Activated T-cell treated with anti-CD3 and anti-CD28 coated beads, Interleukin-2, amount 50 U/mL, for 24 hours (primary cell): ENCODE measurements at places on chromosomes 7 and 10.

- DNase-seq: no peak
These were observed 31.0 kb upstream of the NUB1 start for GRCh38 chr7:151310578-151310977.

- no peak for DNase-seq
These were observed 78.5 kb downstream of the CREB5 start for GRCh38 chr7:28490831-28491230.

DNA sequence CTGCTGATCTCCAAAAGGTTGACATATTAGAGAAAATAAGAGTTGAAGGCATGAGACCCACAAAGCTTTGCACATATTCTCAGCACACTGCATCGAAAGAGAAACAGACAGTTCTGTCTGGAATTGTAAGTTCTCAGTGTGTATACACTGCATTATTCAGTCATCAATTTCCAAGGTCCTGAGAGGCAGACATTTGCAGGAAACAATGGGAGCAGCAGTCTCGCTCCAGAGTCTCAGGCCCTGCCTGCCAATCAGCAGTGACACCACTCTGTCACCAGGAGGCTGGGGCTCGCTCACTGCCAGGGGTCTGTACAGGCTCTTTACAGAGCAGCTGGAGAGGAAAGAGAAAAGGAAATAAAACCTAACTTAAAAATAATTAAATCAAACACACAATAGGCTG is 36.3 kb downstream of the JAZF1 start:
- DNase-seq: no peak

DNA sequence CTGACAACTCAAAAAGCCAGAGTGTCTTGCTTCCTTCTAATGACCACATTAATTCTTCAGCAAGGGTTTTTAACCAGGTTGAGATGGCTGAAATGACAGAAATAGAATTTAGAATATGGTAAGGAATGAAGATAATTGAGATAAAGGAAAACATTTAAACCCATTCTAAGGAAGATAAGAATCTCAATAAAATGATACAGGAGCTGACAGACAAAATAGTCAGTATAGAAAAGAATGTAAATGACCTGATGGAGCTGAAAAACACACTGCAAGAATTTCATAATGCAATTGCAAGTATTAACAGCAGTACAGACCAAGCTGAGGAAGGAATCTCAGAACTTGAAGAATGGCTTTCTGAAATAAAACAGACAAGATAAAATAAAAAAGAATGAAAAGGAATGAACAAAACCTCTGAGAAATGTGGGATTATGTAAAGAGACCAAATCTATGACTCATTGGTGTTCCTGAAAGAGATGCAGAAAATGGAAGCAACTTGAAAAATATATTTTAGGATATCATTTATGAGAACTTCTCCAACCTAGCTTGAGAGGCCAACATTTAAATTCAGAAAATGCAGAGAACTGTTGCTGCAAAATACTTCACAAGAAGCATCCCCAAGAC is 87.1 kb downstream of the SAMD9 start:
- no peak for DNase-seq

DNA sequence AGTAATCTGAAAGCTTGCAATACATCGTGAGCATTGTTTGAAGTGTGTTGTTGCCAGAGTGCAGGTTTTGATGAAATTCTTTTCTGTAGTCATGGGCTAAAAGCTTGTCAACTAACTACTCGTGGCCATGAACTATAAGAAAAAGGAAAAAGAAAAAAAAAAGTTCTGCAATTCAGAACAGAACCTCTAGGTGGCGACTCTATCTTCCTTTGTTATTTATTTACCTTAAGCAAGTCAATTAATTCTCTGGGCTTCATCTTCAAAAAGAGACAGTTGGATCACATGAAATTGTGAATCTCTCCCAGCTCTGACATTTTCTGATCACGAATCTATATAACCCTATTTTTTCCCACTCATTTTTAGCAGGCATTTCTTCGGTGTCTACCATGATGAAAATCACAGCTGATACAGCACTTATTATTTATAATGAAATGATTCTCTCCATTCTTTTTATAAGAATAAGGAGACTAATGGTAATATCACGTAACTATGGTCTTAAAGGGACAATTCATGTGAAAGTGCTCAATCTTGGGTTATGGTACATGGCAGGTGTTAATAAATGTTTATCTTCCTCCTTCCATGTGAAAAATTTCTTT is 18.8 kb downstream of the TMEM196 start:
- DNase-seq: no peak

DNA sequence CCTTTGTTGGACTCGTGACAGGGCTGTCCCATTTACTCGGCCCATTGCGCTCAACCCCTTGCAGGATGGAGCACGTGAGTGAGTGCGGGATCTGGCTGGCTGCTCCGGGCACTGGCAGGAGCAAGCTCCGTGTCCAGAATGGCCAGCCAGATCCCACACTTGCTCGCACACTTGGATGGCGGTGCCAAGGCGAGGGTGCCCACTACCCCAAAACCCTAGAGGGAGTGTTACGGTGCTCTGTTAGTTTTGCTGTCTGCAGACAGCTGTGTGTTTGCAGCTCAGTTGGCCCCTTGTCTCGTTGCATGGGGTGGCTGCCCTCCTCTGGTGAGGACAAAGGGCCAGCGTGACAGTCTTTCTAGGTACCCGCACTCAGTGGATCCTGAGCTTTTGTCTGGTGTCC is 34.2 kb downstream of the ZNF487 start:
- no peak for DNase-seq

- no peak for DNase-seq
These were observed 795 bp downstream of the LHFPL3 start for GRCh38 chr7:104328970-104329825.

DNA sequence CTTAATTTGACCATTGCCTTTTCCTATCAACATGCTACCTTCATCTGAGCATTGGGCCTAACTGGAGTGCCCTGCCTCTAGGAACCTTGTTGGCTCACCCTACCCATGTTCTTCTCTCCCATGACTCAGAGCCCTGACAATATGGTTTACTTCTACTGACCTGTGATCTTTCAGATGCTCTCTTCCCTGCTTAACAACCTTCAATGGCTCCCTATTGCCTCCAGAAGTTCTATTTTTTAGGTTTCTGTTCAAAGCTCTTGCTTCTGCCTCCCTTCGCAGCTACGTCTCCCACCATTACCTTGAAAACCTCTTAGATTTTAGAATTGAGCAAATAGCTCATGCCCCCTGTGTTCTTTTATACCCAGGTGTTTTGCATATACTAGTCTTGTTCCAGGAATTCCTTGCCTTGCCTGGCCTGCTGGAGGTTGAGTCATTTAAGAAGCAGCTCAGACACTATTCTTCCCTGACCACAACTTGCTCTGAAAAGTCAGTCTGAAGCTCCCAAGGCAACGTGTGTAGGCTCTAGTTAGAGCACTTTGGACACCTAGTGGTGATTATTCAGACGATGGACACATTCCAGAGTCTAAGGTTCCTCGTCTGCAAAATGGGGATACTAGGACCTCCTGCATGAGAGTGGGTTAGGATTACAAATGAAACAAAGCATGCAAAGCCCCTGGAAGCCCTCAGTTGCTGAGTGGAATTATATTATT is 64.4 kb upstream of the EMX2 start:
- no peak for DNase-seq

GRCh38 chr10:116743266-116744064 is 1.1 kb upstream of the HSPA12A start:
- no peak for DNase-seq

DNA sequence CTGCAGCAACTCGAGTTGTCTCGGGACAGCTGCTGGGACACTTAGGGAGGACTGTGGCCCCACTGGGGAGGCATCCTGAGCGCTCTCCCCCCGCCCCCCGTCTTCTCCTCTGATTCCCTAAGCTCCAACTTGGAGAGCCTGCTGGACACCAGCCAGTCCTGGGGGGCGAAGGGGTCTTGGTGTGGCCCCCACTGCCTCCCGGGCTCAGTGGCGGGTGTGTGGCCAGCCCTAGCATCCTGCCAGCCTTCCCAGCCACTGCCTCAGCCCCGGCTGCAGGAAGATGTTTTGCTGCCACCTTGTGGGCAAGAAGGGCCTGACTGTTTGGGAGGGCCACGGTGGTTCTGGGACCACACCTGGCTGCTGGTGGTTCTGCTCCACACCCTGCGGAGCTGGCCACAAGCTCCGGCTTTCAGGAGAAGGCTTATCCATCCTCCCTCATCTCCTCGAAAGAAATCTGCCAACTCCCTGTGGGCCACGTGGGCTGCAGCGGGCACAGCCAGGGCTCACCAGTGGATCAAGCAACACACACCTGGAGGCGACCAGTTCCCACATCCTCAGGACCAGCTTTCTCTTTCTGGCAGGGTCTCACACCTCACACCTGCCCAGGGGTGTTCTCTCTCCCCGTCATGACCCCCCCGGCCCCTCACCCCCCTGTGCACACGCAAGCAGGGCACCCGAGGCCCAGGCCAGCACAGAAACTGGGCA is 24.8 kb downstream of the AGAP3 start:
- DNase-seq: peak; percentile 82

DNA sequence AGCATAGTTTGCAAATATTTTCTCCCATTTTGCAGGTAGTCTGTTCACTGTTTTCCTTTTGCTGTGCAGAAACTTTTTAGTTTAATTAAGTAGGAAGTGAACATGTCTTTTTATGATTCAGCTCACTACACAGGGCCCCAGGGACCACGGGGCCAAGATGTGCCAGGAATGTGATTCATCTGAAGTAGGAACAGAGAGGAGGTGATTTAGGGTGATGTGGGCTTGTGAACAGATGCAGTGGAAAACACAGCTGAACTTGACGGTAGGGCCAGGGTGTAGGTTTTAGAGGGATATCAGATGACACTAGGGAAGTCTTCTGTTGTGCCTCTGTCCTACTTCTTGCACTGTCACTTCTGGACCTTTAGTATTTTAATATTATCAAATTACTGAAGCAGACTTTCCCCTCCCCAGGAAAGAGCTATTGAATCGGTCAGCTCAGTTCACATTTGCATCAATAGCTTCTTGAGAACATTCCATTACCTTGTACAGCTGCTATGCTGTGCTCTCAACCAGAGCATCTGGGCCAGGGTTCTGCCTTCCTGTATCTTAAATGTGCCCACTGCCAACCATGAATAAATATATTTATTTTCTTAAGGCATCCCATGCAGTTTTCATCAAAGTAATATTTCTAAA is 96.9 kb downstream of the OSBPL3 start:
- peak; percentile 52 for DNase-seq
